ENCODE measurements at places on chromosomes 16 and 17. TPM values are rescaled to one million over a fixed set of nuclear protein-coding genes. Genes with fewer than 3 reads are reported as not detected.

The PRSS21 gene
- 9.2 TPM for total RNA-seq

The STAT3 gene
- 155 TPM for total RNA-seq

GRCh38 chr16:55018881-55019280 lies 88.2 kb downstream of the IRX5 start:
- H3K4me1 ChIP-seq = no peaks in the 10 kb centered on the region
- H3K4me3 ChIP-seq = no peak overlapping the region
- no peak overlapping the region for H3K27ac ChIP-seq
- no peak for DNase-seq
- no peaks in the 10 kb centered on the region for H3K36me3 ChIP-seq
- peaks cover 2% of the 10 kb centered on the region for H3K27me3 ChIP-seq

The PRKCA gene
- 74.1 TPM for total RNA-seq

DNA sequence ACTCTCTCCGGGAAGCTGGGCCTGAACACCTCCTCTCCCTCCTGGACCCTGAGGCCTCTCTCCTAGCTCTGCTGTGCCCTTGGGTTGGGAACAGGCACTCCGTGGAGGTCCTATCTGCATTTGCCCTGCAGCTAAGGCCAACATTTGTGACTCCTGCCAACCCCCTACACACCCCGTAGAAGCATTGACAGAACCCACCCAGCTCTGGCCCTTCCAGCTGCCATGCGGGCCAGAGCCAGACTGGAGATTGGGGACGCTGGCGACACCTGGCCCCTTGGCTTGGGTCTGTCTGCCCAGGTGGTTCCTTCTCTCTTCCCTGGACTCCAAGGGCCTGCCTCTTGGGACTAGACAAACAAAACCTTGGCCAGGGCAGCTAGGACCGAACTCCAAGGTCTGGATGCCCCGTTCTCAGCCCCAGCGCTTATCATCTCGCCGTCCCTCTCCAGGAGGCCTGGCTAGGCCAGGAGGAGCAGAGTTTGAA lies 644 bp upstream of the RHBDF2 start:
- H3K27me3 ChIP-seq = no peaks in the 10 kb centered on the region
- H3K4me3 ChIP-seq = peak overlapping the region; percentile 85
- H3K36me3 ChIP-seq = no peaks in the 10 kb centered on the region
- DNase-seq = no peak

DNA sequence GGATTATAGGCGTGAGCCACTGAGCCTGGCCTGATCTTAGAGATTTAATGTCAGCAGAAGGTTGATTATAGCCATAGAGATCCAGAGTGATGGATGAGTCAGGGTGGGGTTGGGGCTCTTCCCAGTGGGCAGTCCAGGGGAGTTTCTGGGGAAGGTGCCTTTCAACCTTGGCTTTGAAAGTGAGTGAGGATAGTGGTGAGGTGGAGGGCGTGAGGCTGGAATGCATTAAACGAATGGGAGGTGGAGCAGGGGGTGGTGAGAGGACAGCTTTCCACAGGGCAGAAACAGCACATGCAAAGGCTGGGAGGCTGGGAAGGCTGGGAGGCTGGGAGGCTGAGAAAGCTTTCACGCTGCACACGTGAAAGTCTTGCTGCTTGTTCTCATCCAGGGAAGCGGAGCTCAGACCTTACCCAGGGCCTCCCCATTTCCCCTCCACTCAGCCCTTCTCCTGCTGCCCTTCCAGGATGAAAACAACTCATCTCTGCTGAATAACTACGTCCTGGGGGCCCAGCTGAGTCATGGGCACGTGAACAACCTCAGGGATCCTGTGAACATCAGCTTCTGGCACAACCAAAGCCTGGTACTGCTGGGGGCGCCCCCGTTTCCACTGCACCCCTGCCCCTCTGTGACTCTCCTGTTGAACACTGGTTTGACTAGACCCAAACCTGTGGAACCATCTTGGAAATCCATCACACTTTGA lies 22.3 kb downstream of the ADGRG5 start:
- peaks cover 14% of the 10 kb centered on the region for H3K36me3 ChIP-seq
- no peak overlapping the region for H3K4me3 ChIP-seq
- H3K4me1 ChIP-seq = no peaks in the 10 kb centered on the region
- H3K27ac ChIP-seq = no peak overlapping the region

- H3K27me3 ChIP-seq = no peaks in the 10 kb centered on the region
- H3K36me3 ChIP-seq = no peaks in the 10 kb centered on the region
- DNase-seq = no peak
- no peak overlapping the region for H3K27ac ChIP-seq
These were observed 839 bp downstream of the NKD1 start for GRCh38 chr16:50548909-50549560.

DNA sequence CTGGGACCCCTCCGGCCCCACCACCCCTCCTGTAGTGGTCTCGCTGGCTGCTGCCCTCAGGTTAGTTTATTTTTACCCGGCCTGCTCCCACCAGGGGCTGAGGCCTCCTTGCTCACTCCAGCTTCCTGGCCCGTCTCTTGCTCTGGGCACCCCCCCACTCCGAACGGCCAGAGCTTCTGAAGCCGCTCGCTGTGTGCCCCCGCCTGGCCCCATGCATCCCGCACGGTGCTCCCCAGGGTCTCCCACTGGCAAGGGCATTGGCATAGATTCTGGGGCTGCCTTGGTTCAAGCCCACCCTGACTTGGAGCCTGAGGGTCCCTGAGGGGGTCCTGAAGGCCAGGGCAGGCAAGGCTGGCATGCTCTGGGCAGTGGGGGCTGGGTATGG lies 186.4 kb downstream of the SEC14L1 start:
- H3K4me1 ChIP-seq = peaks cover 62% of the 10 kb centered on the region
- peak; percentile 43 for DNase-seq

The ANKRD40CL gene
- not detected for total RNA-seq

DNA sequence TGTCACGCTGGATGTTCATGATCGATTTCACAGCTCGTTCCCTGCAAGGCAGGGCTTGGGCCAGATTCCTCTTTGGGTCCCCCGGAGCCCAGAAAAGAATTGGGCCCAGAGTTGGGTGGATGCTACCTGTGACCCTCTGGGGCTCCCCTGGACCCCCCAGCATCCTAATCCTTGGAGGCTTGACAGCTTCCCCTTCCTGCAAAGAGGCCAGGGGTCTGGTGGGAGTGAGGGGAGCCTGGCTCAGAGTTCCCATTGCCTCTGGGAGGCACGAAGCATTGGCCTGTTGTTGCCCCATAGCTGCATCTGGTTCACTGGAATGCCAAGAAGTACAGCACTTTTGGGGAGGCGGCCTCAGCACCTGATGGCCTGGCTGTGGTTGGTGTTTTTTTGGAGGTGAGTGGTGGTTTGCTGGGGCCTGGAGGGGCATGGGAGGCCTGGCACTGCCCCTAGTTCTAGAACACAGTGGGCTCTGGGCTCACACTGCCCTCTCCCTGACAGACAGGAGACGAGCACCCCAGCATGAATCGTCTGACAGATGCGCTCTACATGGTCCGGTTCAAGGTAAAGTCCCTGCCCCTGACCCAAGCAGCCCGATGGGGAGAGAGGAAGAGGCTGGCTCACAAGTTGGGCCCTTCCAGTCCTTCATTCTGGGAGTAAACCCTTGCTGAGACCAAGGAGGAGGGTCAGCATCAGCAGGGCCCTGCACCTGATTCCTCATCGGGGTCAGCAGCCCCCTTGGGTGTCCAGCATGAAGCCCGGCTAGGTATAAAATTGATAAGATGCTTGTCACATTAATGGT lies 7.2 kb downstream of the CA7 start:
- H3K4me3 ChIP-seq = no peak overlapping the region
- no peaks in the 10 kb centered on the region for H3K36me3 ChIP-seq
- no peaks in the 10 kb centered on the region for H3K4me1 ChIP-seq
- H3K27me3 ChIP-seq = peaks cover 7% of the 10 kb centered on the region

DNA sequence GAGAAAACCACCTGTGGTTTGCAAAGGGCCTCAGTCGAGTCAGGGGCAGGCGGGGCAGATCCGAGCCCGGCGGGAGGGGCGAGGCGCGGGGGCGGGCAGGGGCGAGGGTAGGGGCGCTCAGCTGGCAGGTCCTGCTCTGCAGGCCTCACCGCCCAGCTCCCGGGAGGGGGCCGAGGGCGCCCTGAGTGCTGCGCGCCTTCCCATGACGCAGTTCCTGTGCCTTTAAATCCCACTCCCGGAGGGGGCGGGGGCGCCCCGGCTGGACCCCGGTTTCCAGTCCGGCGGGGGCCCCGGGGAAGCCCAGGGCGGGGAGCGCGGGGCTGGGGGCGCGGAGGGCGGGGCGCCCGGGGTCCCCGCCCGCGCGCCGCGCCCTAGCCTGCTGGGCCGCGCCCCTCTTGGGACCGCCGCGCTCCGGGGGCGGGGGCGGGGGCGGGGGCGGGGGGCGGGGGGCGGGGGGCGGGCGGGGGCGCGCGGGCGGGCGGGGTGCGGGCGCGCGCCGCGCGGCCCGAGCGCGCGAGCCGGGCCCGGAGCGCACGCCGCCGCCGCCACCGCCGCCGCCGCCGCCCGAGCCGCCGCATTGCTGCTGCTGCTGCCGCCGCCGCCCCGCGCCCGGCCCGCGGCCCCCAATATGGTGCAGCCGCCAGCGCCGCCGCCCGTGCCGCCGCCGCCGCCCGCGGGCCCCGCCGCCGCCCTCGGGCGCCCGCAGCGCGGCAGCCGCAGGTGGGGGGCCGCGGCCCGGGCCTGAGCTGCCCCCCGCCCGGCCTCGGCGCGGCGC lies at the start of gene JPH3:
Gene JPH3, plus strand, starts transcription at position 508 of the 775 bp plus-strand sequence. CDS start 639 bp downstream, outside the sequence.
- H3K27ac ChIP-seq = no peak within 1 kb of the TSS
- H3K4me1 ChIP-seq = no peaks in the 10 kb centered on the region
- H3K4me3 ChIP-seq = no peak within 1 kb of the TSS

The KRTAP3-1 gene
- total RNA-seq = not detected

The MYH11 gene
- not detected for total RNA-seq

GRCh38 chr17:29930409-29931010 lies 482 bp upstream of the SSH2 start:
- no peaks in the 10 kb centered on the region for H3K36me3 ChIP-seq
- peak overlapping the region; percentile 56 for H3K27ac ChIP-seq
- no peak for DNase-seq
- peak overlapping the region; percentile 73 for H3K4me3 ChIP-seq
- H3K27me3 ChIP-seq = no peaks in the 10 kb centered on the region
- H3K4me1 ChIP-seq = peaks cover 39% of the 10 kb centered on the region

DNA sequence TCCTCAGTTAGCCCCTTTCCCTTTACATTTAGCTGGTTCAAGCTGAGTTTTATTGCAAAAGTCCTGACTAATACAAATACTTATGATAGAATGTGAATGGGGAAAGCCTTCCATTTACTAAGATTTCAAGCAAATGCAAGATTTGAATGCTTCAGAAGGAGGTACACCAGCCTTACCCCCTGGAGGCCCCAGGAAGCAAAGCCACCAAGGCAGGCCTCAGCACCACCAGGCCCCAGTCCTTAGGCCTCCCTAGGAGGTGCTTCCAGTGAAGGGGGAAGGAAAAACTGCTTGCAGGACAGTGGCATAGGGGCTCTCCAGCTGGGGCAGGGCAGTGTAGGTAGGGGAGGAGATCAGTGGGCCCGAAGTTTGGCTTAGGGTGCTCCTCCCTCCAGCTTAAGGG lies 7.3 kb upstream of the PRPSAP2 start:
- no peak overlapping the region for H3K27ac ChIP-seq
- no peaks in the 10 kb centered on the region for H3K27me3 ChIP-seq
- no peak overlapping the region for H3K4me3 ChIP-seq
- no peak for DNase-seq
- H3K36me3 ChIP-seq = no peaks in the 10 kb centered on the region
- peaks cover 7% of the 10 kb centered on the region for H3K4me1 ChIP-seq

The KLHDC4 gene
- total RNA-seq = 77.3 TPM

The NDUFAB1 gene
- 163 TPM for total RNA-seq

The NOD2 gene
- total RNA-seq = 1.8 TPM

DNA sequence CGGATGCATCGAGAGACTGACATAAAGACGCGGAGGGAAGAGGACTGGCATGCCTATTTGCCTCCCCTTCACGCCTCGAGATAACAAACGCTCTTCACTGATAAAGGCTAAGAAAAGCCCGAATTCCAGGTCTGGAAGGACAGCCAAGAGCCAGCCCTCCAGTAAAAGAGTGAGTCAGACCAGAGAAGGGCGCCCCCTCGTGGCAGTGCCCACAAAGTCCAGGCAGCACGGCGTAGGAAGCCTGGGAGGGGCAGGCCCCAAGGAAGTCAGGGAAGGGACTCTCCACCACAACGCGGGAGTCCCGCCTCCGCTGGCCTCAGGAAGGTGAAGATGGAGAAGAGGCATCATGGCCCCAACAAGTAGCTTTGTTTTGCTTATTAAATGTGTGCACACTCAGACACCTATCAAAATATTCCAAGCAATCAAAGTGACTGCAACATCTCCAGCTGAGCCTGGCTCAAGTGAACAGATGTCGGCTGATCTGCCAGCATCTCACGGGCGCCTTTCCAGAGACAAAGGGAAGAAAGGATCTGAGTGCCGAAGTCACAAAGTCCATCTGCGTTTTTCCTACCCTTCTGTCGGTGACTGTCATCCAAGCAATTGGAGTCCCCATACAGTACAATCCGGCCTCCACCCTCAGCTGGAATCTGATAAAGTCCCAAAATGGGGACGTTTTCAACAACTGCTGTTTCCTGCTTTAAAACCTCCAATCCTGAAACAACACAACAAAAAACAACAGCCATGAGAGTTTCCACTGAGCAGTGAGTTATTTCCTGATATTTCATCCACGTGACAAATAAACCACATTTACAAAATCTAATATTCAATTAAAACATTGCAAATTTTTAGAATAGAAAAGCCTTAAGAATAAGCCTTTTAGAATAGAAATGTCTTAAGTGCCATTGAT lies 20.4 kb upstream of the SLC38A8 start:
- H3K4me3 ChIP-seq = no peak overlapping the region
- DNase-seq = peak; percentile 42
- H3K27ac ChIP-seq = no peak overlapping the region
- H3K4me1 ChIP-seq = no peaks in the 10 kb centered on the region

The KRTAP9-4 gene
- total RNA-seq = not detected

The TTLL6 gene
- not detected for total RNA-seq

DNA sequence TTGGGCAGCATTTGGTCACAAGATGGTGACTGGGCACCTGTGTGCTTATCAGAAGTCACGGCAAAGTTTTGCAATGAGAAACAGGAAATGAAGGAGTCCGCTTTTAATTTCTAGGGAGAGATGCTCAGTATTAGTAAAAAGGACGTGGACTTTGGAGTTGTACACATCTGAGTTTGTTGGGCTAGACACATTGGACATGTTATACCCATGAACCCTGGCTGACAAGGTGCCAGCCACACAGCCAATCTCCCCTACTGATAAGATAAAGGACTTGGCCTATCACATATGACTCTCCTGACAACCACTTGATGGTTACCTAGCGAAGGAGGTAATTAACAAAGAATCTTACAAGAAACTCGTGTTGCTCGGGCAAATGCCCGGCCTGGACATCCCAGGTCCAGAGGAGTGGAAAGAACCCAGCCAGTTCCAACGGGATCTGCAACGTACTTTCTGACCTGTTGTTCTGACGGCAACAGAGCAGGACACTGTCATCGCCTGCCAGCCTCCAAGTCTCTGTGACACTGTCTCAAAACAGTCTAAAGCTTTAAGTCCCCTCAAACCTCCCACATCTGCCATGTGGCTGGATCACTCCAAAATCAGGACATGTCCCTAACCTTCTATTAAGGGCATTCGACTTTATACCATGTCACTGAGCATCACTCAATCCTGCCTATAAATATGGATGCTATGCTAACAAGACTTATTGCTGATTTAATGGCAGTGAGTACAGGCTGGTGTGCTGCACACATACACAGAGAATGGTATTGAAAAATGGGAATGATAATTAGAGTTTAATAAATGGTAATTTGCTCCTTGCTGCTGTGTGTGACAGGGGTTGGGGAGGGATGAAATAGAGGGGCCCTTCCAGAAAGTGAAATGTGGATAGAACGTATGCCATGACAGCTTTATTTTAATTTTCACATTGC lies 47.6 kb upstream of the LYRM9 start:
- no peaks in the 10 kb centered on the region for H3K27me3 ChIP-seq
- no peak overlapping the region for H3K27ac ChIP-seq
- DNase-seq = no peak
- no peaks in the 10 kb centered on the region for H3K36me3 ChIP-seq
- H3K4me1 ChIP-seq = no peaks in the 10 kb centered on the region
